ENCODE measurements at places on chromosomes 5 and 9. TPM values are rescaled to one million over a fixed set of nuclear protein-coding genes. Genes with fewer than 3 reads are reported as not detected.

Gene PCDHB14
- total RNA-seq: 16.5 TPM

Gene TMC1
- total RNA-seq: not detected

Gene PTGR1
- 23.4 TPM for total RNA-seq

Gene WNK2
- total RNA-seq: 336 TPM

Gene ACOT12
- not detected for total RNA-seq

Gene SNCB
- 3.7 TPM for total RNA-seq

Gene TPM2
- 188 TPM for total RNA-seq

Gene ANKRD20A1
- total RNA-seq: not detected

Gene MCTP1
- total RNA-seq: 1.7 TPM

Gene PCDHGB1
- 9.6 TPM for total RNA-seq

Gene HCN1
- total RNA-seq: 0.56 TPM

Gene WHRN
- 3.2 TPM for total RNA-seq

Gene NREP
- 904 TPM for total RNA-seq

Gene ALDH7A1
- 85.9 TPM for total RNA-seq

Gene ANGPTL2
- total RNA-seq: 55.5 TPM

Gene C7
- not detected for total RNA-seq

Gene GLDC
- 42.9 TPM for total RNA-seq

Gene SLU7
- 44.7 TPM for total RNA-seq

Gene CDHR2
- 0.29 TPM for total RNA-seq

Gene NME5
- total RNA-seq: 0.71 TPM

Gene IFNA4
- total RNA-seq: not detected

Gene HAND1
- 0.47 TPM for total RNA-seq

Gene DCAF12
- total RNA-seq: 37.9 TPM

Gene SLC1A3
- 1.6 TPM for total RNA-seq

Gene PCAT7
- total RNA-seq: 16.4 TPM

Gene MED27
- 45.0 TPM for total RNA-seq

Gene FOXD1
- total RNA-seq: 2.8 TPM

Gene PALM2AKAP2
- 1.0 TPM for total RNA-seq

Gene FAM200C
- 5.1 TPM for total RNA-seq

Gene C6
- not detected for total RNA-seq

Gene CER1
- total RNA-seq: 3.0 TPM

Gene SLC36A3
- not detected for total RNA-seq

Gene PTGS1
- 0.39 TPM for total RNA-seq

Gene IFNK
- not detected for total RNA-seq

Gene OR13F1
- total RNA-seq: not detected

Gene WDR38
- total RNA-seq: not detected

Gene WWC1
- 1.5 TPM for total RNA-seq
